ENCODE measurements at places on chromosomes 1 and 21. TPM values are rescaled to one million over a fixed set of nuclear protein-coding genes. Genes with fewer than 3 reads are reported as not detected.

DNA sequence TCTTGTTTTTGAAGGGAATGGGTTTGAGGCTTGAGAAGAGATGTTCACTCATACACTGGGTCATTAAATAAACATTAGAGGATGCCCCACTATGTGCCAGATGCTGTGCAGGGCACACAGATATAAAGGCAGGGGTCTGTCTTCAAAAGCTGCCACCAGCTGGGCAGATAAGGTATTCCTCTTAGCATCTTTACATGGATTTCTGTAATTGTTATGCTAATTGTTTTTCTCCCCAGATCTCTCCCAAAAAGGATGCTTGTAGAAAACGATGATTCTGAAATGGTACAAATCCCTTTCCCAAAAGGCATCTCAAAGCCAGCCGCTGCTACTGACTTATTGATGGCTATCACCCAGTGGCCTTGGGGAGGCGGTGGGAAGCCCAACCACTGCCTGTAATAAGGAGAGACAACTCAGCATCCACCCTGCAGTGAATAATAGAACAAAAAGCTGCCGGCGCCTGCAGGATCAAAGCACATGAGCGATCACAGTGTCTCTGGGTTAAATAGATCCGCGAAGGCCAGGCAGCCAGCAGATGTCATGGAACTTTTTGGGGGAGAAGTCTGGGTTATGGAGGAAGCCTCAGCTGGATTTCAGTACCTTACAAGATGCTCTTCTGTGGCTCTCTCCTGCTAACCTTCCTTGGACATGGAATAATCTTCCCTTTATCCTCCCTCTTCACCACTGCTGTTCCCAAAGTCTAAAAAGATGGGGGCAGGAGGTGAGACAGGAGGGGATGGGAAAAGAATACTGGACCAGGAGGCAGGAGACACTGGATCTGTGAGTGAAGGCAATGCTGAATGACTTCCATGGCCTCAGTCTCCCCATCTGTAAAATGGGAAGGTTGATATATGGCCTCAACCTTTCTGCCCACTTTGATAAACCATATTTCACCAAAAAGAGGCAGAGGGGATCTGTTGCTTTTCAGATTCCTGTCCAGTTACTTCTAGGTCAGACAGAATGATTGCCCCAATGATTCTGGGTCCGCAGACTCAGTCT, 54.8 kb upstream of the CD34 start:
- DNase-seq = no peak

Gene SH3BGR
- not detected for total RNA-seq

Gene TATDN3
- total RNA-seq = 34.1 TPM

Gene CNR2
- total RNA-seq = 16.4 TPM
